ENCODE measurements at places on chromosomes 7 and 10. TPM values are rescaled to one million over a fixed set of nuclear protein-coding genes. Genes with fewer than 3 reads are reported as not detected.

GRCh38 chr10:59880971-59881510 lies 25.3 kb downstream of the CCDC6 start:
- no peak for DNase-seq

DNA sequence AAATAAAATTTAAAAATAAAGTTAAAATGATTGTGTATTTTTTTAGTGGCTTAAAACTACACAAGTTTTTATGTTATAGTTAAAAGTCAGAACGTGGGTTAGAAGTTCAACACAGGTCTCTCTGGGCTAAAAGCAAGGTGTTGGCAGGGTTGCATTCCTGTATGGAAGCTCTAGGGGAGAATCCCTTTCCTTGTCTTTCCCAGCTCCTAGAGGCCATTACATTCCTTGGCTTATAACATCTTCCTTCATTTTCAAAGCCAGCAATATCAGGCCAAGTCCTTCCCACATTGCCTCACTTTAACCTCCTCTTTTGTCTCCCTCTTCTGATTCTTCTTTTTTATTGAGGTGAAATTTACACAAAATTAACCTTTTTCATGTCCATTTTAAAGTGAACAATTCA lies 52.4 kb upstream of the EEPD1 start:
- DNase-seq: no peak

- no peak for DNase-seq
Measured at GRCh38 chr7:70098133-70098561, 499.9 kb downstream of the AUTS2 start.

GRCh38 chr7:37660614-37661013 lies 23.0 kb upstream of the GPR141 start:
- no peak for DNase-seq

TMEM213 gene
- not detected for total RNA-seq

DNA sequence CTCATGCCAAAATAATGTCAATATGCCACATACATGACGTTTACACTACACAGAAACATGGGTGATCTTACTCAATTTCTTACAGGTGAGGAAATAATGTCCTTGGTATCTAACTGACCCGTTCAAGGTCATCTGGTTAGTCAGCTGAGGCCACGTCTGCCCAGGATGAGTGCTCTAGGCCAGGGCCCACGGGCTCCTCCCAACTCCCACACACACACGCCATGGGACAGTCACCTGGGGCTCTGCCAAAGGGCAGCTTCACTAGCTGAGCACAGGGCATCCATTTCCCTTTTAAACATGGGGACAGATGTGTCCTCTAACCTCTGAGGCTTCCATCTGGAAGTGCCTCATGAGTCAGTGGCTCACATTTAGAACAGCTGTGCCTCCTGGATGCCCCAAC lies 123.9 kb downstream of the TNS3 start:
- no peak for DNase-seq

CTTNBP2 gene
- total RNA-seq: 2.9 TPM

NEURL1 gene
- not detected for total RNA-seq

SUFU gene
- 15.5 TPM for total RNA-seq

DNA sequence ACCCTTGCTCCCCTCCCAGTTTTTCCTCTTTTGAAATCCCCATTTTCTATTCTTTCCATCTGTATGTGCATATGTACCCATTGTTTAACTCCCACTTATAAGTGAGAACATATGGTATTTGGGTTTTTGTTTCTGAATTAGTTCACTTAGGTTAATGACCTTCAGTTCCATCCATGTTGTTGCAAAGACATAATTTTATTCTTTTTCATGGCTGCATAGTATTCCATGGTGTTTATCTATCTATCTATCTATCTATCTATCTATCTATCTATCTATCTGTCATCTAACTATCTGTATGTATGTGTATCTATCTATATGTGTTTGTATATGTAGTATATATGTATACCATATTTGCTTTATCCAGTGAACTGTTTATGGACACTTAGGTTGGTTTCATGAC lies 264.2 kb upstream of the SEMA3E start:
- no peak for DNase-seq

- DNase-seq: no peak
Measured at GRCh38 chr7:48563334-48563733, 361.0 kb upstream of the CDC14C start.

SYT15B gene
- 16.6 TPM for total RNA-seq

DNA sequence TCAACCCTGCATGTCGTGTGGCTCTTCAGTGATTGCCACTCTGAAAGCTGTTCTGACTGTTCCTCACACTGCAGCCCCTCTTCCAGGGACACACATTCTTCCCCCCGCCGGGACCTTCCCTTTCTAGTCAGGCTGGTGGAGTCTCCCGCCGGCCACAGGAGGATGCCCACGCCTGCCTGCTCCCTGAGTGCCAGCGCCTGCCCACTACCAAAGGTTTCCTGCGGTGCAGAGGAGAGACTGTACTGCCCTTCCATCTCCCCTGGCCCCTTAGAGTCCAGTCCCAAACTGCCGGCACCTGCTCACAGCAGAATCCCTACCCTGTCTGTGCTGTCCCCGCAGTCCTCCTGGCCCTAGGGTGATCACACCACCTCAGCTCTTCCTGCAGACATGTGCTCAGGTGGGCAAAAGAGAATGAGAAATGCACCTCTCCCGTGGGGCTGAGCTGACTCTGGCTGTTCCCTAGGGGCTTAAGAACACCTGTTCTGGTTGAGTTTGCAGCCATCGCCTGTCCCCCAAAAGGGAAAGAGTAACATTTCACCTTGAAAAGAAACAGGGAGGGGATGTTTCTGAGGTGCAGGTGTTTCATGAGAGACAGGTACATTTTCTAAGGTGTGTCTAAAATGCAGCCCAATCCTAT lies 1.4 kb downstream of the PODXL start:
- DNase-seq: peak; percentile 64

PNLIP gene
- not detected for total RNA-seq

KNDC1 gene
- 0.72 TPM for total RNA-seq

DNA sequence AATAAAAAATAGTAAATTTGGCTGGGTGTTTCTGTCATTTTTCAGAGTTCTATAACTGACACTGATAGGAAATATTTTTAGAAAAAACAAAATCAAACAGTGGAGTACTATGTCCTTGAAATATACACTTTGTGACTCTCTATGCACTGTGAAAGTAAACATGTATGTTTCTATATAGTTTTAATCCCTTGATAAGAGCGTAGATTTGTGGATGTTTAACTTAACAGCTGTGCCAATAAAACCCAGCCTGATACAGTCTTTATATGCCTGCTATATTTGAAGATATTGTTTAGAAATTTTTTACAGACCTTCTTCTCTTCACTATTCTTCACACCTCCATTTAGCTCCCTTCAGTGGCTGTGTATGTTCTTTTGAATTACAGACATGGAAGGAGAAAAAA lies 473.3 kb upstream of the FZD8 start:
- DNase-seq: no peak

- DNase-seq: no peak
Measured at GRCh38 chr10:118823256-118823907, 68.6 kb upstream of the CACUL1 start.

GRCh38 chr10:317271-317769 lies 182.1 kb downstream of the ZMYND11 start:
- DNase-seq: no peak

PTN gene
- 2.3 TPM for total RNA-seq

Data from chondrocyte (in vitro differentiated cells).